HepG2 (cell line): ENCODE measurements at places on chromosomes 3 and 15.

- no peak for DNase-seq
Observed at GRCh38 chr3:131550562-131551465, 48.0 kb upstream of the MRPL3 start.

- DNase-seq: no peak
Observed at GRCh38 chr3:134630506-134630905, 20.3 kb downstream of the KY start.

DNA sequence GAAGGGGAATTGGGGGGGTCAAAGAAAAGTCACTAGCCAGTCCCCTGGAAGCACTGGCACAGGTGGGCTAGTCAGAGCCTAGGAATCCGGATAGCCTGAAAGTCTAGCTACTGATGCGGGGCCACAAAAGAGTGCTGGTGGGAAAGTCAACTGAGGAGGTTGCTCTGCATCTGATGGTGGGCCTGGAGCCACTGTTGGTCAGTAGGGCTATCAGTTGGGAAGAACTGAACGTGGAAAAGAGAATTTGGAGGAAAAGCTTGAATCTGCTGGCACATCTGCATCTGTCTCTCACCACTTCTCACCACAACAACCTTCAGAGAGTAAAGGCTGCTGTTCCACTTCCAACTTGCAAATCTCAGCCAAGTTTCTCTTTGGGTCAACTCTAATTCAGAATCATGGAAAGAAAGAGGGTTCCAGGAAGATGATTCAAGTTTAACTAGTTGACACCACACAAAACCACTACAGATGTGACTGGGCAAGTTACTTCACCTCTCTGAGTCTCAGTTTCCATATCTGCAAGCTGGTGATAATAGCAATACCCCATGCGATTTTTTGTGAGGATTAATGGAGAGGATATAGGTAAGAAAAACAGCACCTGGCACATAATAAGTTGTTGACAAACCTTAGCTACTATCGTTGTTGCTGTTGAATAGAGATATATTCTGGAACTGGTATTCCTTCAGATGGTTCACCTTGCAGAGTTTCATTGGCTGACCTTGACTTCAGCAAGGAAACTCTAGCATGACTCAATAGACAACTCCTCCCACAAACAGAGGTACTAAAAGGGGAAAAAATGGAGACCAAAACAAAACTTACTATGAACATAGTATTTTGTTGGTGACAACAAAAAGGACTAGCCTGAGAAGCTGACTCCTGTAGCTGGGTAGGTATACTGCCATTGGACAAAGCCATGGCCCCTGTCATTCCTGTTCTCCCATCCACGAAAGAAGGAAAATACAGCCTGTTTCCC, 280.2 kb upstream of the STT3B start:
- no peak for DNase-seq

GRCh38 chr3:133463347-133463860, 63.5 kb downstream of the BFSP2 start:
- DNase-seq: no peak

DNA sequence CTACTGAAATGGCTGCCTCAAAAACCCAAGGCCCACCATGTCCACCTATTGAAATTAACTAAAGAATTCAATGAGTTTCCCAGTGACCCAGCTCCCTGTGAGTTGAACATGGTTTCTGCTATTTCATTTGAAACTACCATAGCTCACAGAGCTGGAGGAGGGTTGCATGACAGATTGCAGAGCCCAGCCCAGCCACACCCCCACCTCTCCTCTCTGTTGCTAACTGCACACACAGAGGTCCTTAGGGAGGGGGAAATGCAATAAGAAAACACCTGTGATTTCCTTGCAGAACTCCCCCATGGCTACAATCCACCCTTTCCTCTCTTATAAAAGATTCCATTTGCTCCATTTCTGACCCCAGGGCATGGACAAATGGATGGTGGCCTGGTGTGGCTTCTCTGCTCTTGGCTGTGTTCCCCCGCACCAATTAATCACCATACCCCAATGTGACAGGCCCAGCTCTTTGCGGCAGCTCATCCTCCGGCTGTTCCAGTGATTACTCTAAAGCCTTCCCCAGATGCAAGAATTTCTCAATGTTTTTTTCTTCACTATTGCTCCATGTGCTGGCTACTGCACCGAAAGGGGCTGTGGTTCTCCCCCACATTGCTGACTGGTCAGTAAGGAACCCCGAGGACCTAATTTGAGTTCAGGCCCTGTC, 208.4 kb upstream of the KBTBD8 start:
- no peak for DNase-seq
